Stimulated activated CD4-positive, alpha-beta T cell treated with anti-CD3 and anti-CD28 coated beads, Interleukin-4, amount 100 ng/mL, for 24 hours (primary cell): ENCODE measurements at places on chromosomes 13 and 19.

DNA sequence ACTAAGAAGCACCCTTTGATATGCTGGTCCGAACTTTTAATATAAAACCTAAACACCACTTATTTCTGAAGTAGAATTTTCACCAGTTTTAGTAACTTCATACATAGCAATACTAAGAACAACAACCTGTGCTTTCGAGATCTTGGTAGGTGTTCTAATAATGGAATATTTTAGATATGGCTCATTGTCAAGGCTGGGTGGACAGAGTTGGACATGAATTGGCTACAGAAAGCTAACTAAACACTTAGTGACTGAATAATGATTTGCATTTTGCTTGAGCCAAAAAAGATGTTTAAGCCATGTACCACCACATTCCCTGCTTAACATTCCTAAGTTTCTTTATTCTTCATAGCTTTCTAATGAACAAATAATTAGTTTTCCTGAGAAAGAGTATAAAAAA lies 344.3 kb upstream of the SGCG start:
- no peak for DNase-seq

DNA sequence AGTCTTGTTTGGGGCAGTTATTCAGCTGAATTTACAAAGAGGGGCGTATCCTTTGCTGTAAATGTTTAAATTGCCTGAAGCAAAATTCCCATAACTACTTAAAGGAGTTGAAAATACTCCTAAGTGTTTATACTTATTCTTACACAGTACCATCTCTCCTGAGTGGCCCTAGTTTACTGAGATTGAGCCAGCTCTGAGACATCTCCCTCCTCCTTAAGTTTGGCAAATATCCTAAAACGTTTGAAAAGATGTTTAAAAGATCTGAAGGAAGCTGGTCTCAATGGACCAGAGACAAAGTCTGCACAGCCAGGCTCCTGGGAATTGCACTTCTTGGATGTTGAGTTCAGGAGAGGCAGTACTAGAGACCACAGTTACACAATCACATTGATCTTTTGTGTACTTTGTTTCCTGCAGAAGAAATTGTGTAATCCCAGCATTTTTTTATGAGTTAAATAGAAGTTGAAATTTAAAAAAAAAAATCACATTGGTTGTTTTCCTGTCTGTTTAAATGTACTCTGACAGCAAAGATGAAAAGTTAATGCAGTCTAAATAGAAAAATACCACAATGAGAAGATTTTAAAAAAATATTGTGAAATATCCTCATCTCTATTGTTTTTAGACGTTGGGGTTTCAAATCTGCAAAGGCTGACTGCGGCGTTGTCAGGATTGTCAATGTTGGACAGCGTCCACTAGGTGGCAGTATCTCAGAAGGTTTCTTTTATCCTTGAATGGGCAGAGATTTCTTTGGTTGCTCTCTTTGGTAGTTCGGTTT lies 20.7 kb downstream of the TNFSF11 start:
- peak; percentile 62 for DNase-seq

DNA sequence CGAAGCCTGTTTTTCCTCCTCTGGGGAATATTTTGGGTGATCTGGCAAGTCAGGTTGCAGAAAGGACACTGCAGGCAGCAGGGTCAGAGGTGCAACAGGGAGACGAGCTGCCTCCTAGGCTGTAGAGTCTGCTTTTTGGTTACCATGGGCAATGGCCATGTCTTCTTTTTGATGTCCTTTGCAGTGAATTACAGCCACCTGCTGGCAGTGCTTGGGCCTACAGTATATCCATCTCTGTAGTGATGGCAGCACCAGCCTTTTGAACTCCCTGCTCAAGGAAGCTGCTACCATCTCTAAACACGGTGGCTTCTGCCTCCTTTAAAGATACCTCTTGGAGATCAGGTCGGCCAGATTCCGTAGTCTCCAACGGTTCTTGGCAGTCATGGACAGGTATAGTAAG lies 73.9 kb downstream of the WTIP start:
- no peak for DNase-seq

- no peak for DNase-seq
Observed at GRCh38 chr13:58680115-58680514, 1048.6 kb downstream of the PCDH17 start.

DNA sequence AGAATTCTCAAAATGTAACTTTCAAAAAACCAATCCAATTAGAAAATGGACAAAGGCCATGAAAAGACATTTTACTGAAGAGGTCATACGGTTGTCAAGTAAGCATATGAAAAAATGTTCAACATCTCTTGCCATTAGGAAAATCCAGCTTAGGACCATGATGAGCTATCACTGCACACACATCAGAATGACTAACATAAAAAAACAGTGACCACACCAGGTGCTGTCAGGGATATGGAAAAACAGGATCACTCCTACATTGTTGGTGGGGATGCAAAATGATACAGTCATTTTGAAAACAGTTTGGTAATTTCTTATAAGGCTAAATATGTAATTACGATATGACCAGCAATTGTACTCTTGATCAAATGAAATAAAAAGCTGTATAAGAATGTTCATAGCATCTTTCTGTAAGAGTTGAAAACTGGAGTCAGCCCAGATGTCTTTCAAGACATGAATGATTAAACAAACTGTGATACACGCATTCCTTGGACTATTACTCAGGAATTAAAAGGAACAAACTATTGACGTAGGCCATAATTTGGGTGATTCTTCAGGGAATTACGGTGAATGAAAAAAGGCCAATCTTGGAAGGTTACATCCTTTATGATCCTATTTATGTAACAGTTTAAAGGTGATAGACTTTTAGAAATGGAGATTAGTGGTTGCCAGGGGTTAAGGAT lies 26.9 kb upstream of the RCBTB2 start:
- no peak for DNase-seq

- no peak for DNase-seq
Observed at GRCh38 chr13:48400850-48401291, 12.0 kb downstream of the LPAR6 start.

- DNase-seq = peak; percentile 57
Observed at GRCh38 chr19:16386619-16387240, 62.1 kb downstream of the KLF2 start.

GRCh38 chr13:42068886-42069285 lies 20.4 kb downstream of the DGKH start:
- no peak for DNase-seq

- DNase-seq = no peak
Observed at GRCh38 chr19:43692385-43692784, 22.4 kb upstream of the PLAUR start.

DNA sequence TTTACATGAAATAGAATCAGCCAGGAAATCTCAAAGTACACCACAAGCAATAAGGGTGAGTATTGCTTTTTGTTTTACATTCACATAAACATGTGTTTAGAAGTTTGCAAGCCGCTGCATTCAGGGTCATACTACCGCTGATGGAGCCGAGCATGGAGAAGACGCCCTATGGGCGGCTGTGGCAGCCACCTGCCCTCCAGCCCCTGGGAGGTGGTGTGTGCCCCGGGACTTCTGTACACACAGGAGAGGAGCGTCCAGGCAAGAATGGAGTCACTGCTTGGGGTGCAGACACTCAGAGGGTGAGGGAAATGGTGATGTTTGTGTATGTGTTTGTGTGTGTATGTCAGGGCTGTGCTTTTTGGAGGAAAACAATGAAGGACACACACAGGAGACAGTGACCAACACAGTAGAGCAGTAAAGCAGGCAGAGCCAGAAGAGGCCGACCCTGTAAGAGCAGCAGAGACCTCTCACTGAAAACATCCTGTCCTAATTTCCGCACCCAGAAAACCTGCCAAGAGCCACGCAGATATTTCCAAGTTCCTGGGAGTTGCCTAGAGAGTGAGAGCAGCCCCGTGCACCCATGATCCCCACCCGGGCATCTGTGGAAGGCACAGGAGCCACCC lies 108.1 kb upstream of the GJB6 start:
- no peak for DNase-seq

- no peak for DNase-seq
Observed at GRCh38 chr13:42324704-42325103, 52.8 kb downstream of the AKAP11 start.

GRCh38 chr13:95642999-95643398 lies 1.5 kb downstream of the DZIP1 start:
- no peak for DNase-seq
